ENCODE measurements at places on chromosomes 7 and 10.

DNA sequence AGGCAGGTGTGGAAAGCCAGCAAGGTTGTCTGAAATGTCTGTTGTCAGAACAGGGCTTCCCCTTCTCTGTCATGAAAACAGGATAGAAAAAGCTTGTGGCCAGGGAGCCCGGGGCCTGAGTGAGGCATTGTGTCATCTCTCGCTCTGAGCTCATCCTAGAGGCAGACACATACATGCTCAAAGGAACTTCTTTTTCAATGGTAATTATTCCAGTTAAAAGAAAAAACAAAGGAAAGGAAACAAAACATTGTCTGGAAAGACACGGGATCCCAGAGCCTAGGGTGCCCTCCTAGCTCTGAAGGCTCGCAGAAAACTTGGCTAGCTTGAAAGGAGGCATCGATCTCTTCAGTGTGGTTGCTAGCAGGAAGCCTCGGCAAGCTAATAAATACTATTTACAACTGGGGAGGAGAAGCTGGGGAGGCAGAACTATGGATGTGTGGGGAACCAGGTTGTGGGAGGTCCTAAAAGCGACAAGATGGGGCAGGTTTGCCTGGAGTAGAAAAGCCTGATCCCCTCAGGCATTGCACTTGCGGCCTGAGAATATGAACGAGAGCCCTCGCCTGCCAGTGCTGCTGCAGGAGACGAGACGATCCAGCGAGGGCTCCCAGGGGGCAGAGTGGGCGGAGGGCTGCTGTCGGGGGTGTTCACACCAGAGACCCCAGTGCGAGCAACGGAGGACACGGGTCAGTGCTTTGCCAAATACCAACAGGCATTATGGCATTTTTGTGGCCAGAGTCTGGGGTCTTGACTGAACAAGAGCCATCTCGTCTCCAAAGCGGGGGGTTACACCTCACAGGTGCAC, 32.8 kb upstream of the DGKI start:
- no peak for DNase-seq

DNA sequence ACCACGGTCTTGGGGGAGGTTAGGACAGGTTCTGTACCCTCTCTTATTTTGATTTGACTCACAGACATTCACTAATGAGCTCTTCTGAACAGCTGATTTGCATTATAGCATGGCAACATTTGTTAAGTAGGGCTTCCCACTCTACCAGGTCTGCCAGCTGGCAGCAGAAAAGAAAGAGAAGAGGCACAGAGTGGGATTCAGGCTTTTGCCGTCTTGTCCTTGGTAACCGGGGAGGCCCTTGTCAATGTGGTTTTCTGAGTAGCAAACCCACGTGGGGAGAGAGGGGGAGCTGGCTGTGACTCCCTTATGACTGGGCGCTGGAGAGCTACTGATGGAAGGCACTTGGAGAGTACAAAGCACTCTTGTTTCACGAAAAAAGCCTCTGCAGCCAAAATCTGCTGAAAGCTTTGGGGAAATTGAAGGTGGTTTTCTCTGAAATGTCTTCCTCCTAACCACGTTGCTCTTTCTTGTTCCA, 355.3 kb upstream of the GALNT17 start:
- no peak for DNase-seq

- DNase-seq = no peak
Measured at GRCh38 chr7:79182283-79182682, 271.2 kb downstream of the MAGI2 start.

- no peak for DNase-seq
Measured at GRCh38 chr7:47453093-47454061, 128.5 kb downstream of the TNS3 start.

GRCh38 chr7:46387646-46388045, 466.6 kb upstream of the IGFBP3 start:
- DNase-seq = no peak

GRCh38 chr7:87507446-87507845, 32.0 kb upstream of the ABCB4 start:
- DNase-seq = no peak

DNA sequence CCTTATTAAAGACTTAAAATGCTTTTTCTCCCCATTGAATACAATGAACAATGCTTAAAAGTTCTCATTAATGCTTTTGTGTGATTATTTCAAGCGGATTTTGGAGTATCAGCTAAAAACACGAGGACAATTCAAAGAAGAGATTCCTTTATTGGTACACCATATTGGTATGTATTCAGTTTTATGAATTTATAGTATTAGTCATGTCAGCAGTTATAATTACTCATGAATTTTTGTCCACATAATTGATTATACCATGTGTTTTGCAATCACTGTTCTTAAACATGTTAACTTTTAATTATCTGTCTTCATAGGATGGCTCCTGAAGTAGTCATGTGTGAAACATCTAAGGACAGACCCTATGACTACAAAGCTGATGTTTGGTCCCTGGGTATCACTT, 31.9 kb downstream of the SLK start:
- DNase-seq = no peak

- DNase-seq = no peak
Measured at GRCh38 chr7:25897261-25897782, 254.7 kb upstream of the NFE2L3 start.

- no peak for DNase-seq
Measured at GRCh38 chr10:102580230-102580629, 64.0 kb upstream of the TRIM8 start.

DNA sequence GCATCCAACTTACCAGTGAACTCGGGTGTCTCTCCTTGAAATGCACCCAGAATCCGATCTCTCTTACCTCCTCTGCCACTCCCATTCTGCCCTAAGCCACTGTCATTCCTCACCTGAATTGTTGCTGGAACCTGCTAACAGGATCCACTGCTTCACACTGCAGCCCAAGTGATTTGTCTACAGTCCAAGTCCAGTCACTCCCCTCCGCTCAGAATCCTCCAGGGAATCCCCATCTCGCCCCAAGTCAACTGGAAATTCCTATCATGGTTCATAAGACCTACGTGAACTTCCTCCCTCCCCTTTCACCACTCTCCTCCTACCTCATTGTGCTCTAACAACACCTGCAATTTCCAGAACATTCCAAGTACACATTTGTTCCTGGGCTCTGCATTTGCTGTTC, 91.3 kb downstream of the SCRN1 start:
- DNase-seq = no peak

DNA sequence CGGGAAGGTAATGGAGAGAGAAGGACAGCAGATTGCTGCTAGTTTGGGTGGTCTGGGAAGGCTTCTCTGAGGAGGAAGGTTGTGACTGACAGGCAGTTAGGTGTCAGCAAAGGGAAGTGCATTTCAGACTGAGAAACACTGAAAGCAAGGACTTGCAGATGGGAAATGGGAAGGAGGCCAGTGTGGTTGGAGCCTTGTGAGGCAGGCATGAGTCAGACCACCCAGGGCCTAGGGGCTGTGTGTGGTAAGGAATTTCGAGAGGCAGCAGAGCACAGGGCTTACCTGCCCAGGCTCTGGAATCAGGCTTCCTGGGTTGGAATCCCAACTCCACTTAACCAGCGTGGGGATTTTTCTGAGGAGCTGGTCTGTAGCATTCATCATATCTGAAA, 53.5 kb downstream of the NRF1 start:
- no peak for DNase-seq

DNA sequence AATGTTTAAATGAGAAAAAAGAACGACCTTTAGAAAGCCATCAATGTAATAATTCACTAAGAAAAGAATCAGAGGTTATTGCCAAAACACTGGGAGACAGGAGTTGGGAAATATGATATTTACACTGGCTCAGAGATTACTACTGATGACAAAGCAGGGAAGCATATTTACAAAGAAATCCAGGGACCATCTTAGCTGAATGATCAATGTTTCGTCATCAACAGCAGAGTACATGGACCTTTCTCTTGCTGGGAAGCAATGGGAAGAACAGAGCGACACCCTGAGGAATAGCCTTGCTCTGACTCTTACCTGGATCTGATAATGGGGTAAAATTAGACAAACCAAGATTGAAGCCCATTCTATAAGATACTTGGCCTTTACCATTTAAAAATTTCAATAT, 1293.5 kb downstream of the XPNPEP1 start:
- no peak for DNase-seq

GRCh38 chr10:78643513-78643912, 425.3 kb upstream of the ZMIZ1 start:
- DNase-seq = no peak

DNA sequence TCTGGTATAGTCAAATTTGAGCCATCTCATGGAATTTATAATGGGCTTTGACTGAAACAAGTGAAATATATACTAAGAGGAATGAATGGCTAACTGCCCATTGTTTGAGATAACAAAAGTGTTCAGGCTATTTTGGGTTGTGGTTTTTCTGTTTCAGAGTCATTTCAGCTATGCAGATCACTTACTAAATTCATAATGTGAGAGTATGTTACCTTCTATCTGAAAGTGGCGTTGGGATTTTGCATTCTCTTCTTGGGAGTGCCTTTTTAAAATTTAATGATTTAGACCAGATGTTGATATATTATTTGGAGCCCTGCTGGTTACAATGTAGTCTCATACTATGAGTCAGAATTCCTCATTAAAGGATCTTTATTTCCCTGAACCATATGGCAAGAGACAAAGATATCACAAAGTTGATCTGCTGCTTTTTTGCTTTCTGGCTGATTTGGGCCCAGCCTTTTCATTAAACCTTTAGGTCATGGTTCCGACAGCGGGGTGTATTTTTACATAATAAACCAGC, 10.4 kb downstream of the VCL start:
- DNase-seq = no peak

All from stimulated activated CD4-positive, alpha-beta T cell treated with anti-CD3 and anti-CD28 coated beads, Interleukin-15, amount 100 ng/mL, for 1 hour (primary cell).